ENCODE measurements at places on chromosomes 2 and 18.

- no peak for DNase-seq
These were observed 47.2 kb downstream of the METTL8 start for GRCh38 chr2:171386627-171387026.

GRCh38 chr2:2648094-2648493 is 317.0 kb upstream of the MYT1L start:
- no peak for DNase-seq

DNA sequence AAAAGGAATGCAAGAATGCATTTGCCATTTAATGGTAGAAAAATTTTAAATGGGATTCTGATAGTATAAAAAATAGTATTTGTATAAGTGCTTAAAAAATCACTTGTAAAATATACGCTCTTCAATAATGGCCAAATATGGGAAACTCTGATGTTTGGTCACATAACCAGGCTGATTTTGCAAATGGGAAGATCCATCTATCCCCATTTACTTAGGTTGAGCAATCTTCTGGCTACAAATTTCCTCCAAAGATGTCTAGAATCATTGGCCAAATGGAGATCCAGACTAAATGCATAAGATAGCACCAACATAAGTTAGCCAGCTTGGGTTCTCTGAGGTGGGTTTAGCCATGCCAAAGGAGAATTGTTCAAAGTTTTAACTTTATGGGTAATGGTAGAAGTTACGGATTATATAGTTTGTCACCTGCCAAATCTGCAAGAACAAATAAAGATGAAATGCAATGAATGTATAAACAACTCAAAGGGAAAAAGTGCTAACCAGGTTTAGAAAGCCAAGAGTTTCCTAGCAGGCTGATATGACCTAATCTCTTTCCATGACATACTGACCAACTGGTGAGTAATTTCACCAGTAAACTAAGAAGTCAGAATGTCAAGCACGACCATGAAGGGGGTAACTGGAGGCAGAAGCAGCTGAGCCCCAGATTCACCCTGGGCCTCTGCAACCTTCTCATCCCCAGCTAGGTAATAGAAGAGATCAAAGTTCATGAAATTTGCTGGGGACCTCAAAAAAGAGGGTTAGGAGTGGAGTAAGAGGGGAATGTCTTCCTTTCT is 10.0 kb downstream of the RHOB start:
- no peak for DNase-seq

- DNase-seq: peak; percentile 41
These were observed 29.6 kb downstream of the MCEE start for GRCh38 chr2:71100195-71100964.

DNA sequence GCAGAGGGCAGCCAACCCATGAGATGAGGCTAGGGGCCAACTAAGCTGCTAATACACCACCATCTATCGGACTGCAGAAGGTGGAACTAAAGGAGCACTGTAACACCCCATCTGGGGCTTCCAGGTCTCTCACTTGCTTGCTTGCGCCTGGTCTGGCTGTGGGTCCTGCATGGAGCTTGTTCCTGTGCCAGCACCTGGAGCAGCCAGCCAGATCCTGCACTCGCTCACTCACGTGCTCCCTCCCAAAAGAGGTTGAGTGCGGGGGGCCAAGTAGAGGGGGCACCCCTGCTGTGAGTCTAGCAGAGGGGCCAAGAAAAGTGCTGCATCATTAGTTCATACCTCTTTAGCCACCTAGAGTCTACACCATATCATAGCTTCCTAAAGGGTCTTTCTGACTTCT is 250.9 kb downstream of the LRRTM4 start:
- DNase-seq: no peak

DNA sequence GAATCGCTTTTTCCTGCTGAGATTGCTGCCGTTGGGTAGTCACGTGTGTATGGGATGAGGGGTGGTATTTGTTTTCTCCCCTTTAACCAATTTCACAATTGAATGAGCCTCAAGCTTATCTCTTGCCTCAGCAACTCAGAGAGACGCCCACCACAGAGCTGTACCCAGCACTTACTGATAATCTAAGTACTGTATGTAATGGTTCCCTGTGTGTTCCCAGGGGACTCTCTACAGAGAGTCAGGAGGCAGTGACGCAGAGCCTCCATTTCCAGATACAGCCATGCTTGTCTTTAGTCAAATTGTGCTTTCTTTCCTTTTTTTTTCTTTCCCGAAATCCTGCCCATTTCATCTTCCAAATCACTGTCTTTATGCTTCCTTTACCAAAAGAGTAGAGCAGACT is 1102.1 kb upstream of the KLHL29 start:
- no peak for DNase-seq

- no peak for DNase-seq
These were observed 702.4 kb upstream of the RAB6C start for GRCh38 chr2:129276978-129277584.

DNA sequence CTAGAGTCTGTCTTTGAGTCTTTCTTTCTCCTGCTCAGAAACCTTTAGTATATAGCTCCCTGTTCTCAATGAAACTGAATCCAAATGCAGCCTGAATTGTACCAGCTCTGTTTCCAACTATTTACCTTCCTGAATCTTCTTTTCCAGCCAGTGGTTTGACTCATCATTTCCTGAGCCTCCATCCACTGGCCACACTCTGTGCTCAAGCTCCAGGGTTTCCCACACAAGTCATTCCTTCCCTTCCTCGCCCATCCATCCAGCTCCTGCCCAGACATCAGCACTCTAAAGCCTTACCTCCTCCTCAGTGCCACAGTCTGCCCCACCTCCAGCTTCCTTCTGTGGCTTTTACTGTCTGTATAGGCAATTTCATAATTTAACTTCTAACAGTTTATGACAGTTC is 233.6 kb upstream of the RASGRP3 start:
- no peak for DNase-seq

DNA sequence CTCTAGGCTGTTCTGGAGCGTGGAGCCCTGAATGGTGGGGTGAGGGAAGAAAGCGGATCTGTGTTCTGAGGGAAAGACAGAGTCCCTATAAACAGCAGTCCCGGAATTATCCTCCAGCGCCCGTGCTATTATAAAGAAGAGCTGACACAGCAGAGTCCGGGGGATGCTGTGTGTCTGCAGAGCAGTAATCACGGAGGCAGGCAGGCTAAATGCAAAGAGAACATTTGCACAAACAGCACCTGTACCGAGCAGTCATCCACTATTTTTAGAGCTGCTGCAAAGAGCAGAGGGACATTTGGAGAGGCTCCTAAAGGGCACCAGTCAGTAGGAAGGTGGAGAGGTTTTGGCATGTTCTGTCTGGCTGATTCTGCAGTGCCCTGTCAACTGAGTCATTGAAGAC is 293.8 kb upstream of the SLC14A2 start:
- DNase-seq: no peak

GRCh38 chr2:40773291-40773690 is 321.4 kb upstream of the SLC8A1 start:
- DNase-seq: no peak

GRCh38 chr2:1848599-1848995 is 104.3 kb upstream of the PXDN start:
- DNase-seq: no peak

DNA sequence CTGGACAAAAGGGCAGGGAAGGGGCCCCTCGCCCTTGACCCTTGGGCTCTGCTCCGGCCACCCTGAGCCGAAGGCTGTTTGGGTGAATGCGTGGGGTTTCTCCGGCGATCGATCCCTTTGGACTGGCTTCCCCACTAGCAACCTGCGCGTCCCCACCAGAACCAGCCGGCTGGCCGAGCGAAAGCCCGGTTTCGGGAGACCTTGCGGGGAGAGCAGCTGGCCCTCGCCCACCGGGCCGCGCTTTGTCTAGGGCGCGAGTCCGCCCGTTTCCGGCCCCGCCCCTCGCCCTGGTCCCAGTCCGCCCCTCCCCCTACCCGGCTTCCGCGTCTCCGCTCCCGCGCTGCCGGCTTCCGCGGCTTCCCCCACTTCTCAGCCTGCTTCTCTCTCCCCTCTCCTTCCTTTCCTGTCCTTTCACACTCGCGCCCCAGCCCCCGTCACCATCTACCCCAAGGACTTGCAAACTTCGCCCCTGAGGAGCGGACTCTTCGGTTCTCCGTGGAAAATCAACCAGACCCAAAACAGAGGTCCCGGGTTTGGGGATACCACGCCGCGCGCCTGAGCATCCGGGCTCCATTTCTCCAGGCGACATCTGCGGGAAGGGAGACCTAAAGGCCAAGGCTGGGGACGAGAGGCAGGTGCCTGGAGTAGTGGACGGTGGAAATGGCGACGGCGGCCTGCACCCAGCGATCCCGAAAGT is 48.0 kb upstream of the ATP6V1B1 start:
- DNase-seq: peak; percentile 76

Measured in NCI-H1092 treated with DMSO at 0.1 percent for 48 hours (cell line).